Progenitor cell of endocrine pancreas (in vitro differentiated cells): ENCODE measurements at places on chromosomes 5 and 9.

- no peak for DNase-seq
These were observed 16.9 kb upstream of the CPLX2 start for GRCh38 chr5:175854231-175855040.

GRCh38 chr5:92605591-92605990, 975.4 kb downstream of the NR2F1-AS1 start:
- DNase-seq, result no peak

GRCh38 chr5:80804332-80804731, 149.5 kb upstream of the DHFR start:
- no peak for DNase-seq

- DNase-seq, result peak; percentile 11
These were observed at the start of gene NMUR2 for GRCh38 chr5:152405145-152405544. TSS of gene NMUR2 (minus strand) at chr5:152405279. CDS start at chr5:152405113, 166 bp downstream.

- no peak for DNase-seq
These were observed 14.8 kb upstream of the PLEKHG4B start for GRCh38 chr5:77170-77501.

GRCh38 chr5:139207297-139208000, 9.3 kb upstream of the SIL1 start:
- DNase-seq, result no peak

GRCh38 chr5:179620703-179621350, 2.6 kb downstream of the HNRNPH1 start:
- DNase-seq, result no peak

- DNase-seq, result no peak
These were observed 59.4 kb downstream of the TMOD1 start for GRCh38 chr9:97560851-97561250.

DNA sequence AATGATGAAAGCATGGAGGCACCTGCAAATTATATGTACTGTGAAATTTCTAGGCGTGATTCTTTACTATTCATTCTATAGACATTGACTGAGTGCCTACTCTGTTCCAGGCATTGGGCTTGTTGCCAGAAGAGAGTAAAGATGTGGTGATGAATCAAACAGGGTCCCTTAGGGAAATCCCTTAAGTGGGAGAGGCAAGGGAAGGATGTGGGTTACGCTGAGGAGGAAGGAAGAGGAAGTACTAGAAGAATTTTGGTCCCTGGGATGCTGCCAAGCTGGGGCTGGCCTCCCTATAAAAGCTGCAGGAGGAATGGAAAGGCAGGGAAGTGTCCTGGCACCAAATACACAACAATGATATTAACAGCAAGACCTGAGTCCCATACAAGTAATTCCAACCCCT, 76.7 kb upstream of the SPOCK1 start:
- no peak for DNase-seq
